Pancreas (tissue), 10 donors: ENCODE measurements at places on chromosomes 5 and 9. TPM values are rescaled to one million over a fixed set of nuclear protein-coding genes. Genes with fewer than 3 reads are reported as not detected.

GRCh38 chr9:35795695-35796094 is 4.3 kb downstream of the NPR2 start:
- no peaks in the 10 kb centered on the region for H3K27me3 ChIP-seq
- no peaks in the 10 kb centered on the region for H3K4me1 ChIP-seq
- H3K27ac ChIP-seq, result no peak overlapping the region

- peak overlapping the region; percentile 94 for H3K27ac ChIP-seq
- H3K4me1 ChIP-seq, result peaks cover 47% of the 10 kb centered on the region
- no peaks in the 10 kb centered on the region for H3K27me3 ChIP-seq
- peak; percentile 89 for DNase-seq
These were observed 3.2 kb upstream of the NRARP start for GRCh38 chr9:137305060-137305797.

GRCh38 chr5:178526773-178527457 is 63.3 kb downstream of the COL23A1 start:
- no peak for DNase-seq
- no peak overlapping the region for H3K27ac ChIP-seq
- H3K27me3 ChIP-seq, result no peaks in the 10 kb centered on the region
- H3K4me1 ChIP-seq, result no peaks in the 10 kb centered on the region
- no peaks in the 10 kb centered on the region for H3K36me3 ChIP-seq
- H3K4me3 ChIP-seq, result no peak overlapping the region

DNA sequence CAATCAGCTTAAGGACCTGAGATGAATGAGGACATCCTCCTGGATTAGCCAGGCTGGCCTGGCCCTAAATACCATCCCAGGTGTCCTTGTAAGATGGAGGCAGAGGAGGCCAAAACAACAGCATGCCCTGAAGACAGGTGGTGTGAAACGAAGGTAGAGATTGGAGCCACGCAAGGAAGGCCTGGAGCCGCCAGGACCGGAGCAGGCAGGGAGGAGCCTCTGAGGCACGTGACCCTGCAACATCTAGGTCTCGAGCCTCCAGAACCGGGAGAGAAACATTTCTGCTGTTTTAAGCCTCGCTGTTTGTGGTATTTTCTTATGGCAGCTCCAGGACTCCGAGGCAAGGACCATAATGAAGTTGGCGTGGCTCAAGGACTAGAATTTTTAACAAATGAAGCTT is 9.7 kb upstream of the COL5A1 start:
- H3K4me1 ChIP-seq, result no peaks in the 10 kb centered on the region
- no peaks in the 10 kb centered on the region for H3K27me3 ChIP-seq
- no peaks in the 10 kb centered on the region for H3K36me3 ChIP-seq
- H3K4me3 ChIP-seq, result no peak overlapping the region

DNA sequence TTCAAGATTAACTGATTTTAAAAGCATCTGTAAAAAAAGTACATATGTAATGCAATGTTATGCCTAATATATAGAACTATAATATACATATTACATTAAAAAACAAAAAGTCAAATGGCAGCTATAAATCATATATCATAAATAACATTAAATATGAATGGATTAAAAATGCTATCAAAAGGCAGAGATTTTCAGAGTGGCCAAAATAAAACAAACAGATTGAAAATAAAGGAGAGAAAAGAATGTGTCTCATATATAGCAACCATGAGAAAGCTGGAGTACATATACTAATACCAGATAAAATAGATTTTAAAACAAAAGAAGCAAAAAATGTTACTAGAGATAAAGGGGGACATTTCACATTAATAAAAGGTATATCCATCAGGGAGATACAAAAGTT is 38.5 kb downstream of the S1PR3 start:
- no peak overlapping the region for H3K4me3 ChIP-seq
- H3K4me1 ChIP-seq, result no peaks in the 10 kb centered on the region
- no peak overlapping the region for H3K27ac ChIP-seq
- no peak for DNase-seq
- no peaks in the 10 kb centered on the region for H3K27me3 ChIP-seq

Gene LHX2
- not detected for polyA plus RNA-seq

- H3K4me3 ChIP-seq, result no peak overlapping the region
- no peaks in the 10 kb centered on the region for H3K36me3 ChIP-seq
- no peak overlapping the region for H3K27ac ChIP-seq
- DNase-seq, result no peak
These were observed 103.6 kb downstream of the FNBP1 start for GRCh38 chr9:129939431-129939830.

DNA sequence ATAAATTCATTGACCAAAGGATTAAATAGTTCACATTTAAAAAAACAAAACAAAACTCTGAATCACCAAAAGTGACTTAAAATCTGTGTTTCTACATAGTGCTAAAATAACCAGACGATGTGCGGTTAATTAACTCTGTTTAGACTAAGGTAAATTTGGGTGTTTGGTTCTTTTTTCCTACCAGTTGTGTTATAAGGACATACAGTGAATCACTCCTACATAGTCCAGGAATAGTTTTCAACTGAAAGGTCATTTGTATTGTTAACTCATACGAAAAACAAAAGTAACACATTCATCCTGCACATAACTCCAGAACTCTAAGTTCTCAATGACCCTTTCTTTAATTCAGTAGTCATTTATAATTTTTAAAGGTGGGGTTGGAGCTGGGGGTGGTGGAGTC is 203.7 kb downstream of the GLIS3 start:
- H3K36me3 ChIP-seq, result no peaks in the 10 kb centered on the region
- H3K4me3 ChIP-seq, result no peak overlapping the region
- H3K27ac ChIP-seq, result no peak overlapping the region
- H3K27me3 ChIP-seq, result no peaks in the 10 kb centered on the region

Gene UBE2QL1
- 0.72 TPM for polyA plus RNA-seq

- H3K36me3 ChIP-seq, result no peaks in the 10 kb centered on the region
- peak; percentile 37 for DNase-seq
- no peaks in the 10 kb centered on the region for H3K4me1 ChIP-seq
- H3K27ac ChIP-seq, result no peak overlapping the region
- no peaks in the 10 kb centered on the region for H3K27me3 ChIP-seq
- H3K4me3 ChIP-seq, result no peak overlapping the region
These were observed 597.3 kb downstream of the PRELID2 start for GRCh38 chr5:145237843-145238242.

Gene AGXT2
- polyA plus RNA-seq, result not detected

DNA sequence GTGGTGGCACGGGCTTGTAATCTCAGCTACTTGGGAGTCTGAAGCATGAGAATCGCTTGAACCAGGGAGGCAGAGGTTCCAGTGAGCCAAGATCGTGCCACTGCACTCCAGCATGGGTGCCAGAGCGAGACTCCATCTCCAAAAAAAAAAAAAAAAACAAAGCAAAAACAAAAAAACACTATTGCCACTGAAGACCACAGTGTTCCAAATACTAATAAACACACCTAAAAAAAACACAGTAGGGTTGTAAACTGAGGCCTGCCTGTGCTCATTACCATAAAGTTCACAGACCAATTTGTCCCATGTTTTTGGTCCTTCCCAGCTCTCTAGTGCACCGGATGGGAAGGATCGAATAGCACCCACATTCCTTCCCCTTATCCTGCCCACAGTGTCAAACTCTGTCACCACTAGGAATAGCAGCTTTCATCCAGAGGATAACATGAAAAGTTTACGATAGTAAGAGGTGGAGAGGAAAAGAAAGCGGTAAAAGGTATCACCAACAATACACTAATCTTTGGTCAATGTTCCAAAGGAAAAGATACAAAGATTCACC is 49.2 kb downstream of the MYO10 start:
- H3K36me3 ChIP-seq, result no peaks in the 10 kb centered on the region
- H3K27ac ChIP-seq, result no peak overlapping the region
- no peaks in the 10 kb centered on the region for H3K27me3 ChIP-seq
- H3K4me1 ChIP-seq, result peaks cover 34% of the 10 kb centered on the region
- H3K4me3 ChIP-seq, result no peak overlapping the region

Gene PIP5KL1
- 2.5 TPM for polyA plus RNA-seq

Gene ENHO
- 4.3 TPM for polyA plus RNA-seq

Gene RABL6
- 119 TPM for polyA plus RNA-seq

GRCh38 chr9:3508521-3509291 is 17.1 kb downstream of the RFX3 start:
- H3K4me3 ChIP-seq, result no peak overlapping the region
- H3K4me1 ChIP-seq, result peaks cover 6% of the 10 kb centered on the region
- no peaks in the 10 kb centered on the region for H3K27me3 ChIP-seq
- no peak overlapping the region for H3K27ac ChIP-seq
- DNase-seq, result no peak
- no peaks in the 10 kb centered on the region for H3K36me3 ChIP-seq

GRCh38 chr5:65391591-65391990 is 90.1 kb downstream of the ADAMTS6 start:
- H3K27ac ChIP-seq, result no peak overlapping the region
- H3K27me3 ChIP-seq, result no peaks in the 10 kb centered on the region
- H3K4me1 ChIP-seq, result no peaks in the 10 kb centered on the region
- H3K4me3 ChIP-seq, result no peak overlapping the region
- DNase-seq, result no peak
- H3K36me3 ChIP-seq, result no peaks in the 10 kb centered on the region

DNA sequence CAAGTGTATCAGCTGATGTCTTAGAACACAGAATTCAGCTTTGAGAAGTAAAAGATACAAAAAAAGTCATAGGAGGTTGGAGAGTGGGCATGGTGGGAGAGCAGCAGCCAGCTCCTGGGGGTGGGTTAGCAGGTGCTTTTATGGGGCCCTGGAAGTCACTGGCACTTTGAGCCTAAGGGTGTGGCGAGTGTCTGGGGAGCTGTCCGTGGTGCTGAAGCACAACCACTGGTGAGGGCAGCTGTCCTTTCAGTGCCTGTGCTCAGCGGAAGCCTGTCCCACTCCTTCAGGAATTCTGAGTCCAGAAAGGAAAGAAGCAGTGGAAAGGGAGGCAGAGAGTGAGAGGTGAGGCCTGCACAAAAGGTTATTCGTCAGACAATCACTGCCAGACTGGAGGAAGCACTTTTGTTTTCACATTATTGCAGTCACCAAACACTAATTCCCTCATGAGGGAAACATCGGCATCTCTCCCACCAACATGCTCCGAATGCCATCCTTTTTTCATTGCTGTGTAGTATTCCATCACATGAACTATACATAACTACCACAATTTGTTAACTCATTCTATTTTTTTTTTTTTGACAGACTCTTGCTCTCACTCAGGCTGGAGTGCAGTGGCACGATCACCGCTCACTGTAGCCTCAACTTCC is 59.4 kb upstream of the RAPGEF1 start:
- no peaks in the 10 kb centered on the region for H3K36me3 ChIP-seq
- peak; percentile 24 for DNase-seq
- no peak overlapping the region for H3K27ac ChIP-seq
- H3K4me1 ChIP-seq, result no peaks in the 10 kb centered on the region
- no peaks in the 10 kb centered on the region for H3K27me3 ChIP-seq

Gene SPATA31C1
- not detected for polyA plus RNA-seq

GRCh38 chr9:99433555-99433954 is 211.5 kb downstream of the SEC61B start:
- peaks cover 3% of the 10 kb centered on the region for H3K4me1 ChIP-seq
- no peaks in the 10 kb centered on the region for H3K36me3 ChIP-seq
- no peak overlapping the region for H3K27ac ChIP-seq
- no peak for DNase-seq

- no peaks in the 10 kb centered on the region for H3K27me3 ChIP-seq
- no peaks in the 10 kb centered on the region for H3K4me1 ChIP-seq
- H3K27ac ChIP-seq, result no peak overlapping the region
- no peak overlapping the region for H3K4me3 ChIP-seq
- no peaks in the 10 kb centered on the region for H3K36me3 ChIP-seq
These were observed 170.9 kb downstream of the FRMD3 start for GRCh38 chr9:83367326-83367725.

GRCh38 chr9:23382418-23382817 is 443.6 kb downstream of the ELAVL2 start:
- no peaks in the 10 kb centered on the region for H3K4me1 ChIP-seq
- H3K27ac ChIP-seq, result no peak overlapping the region
- H3K36me3 ChIP-seq, result no peaks in the 10 kb centered on the region
- no peaks in the 10 kb centered on the region for H3K27me3 ChIP-seq
- no peak overlapping the region for H3K4me3 ChIP-seq
- DNase-seq, result no peak

Gene IL33
- 4.8 TPM for polyA plus RNA-seq
